ENCODE measurements at places on chromosomes 16 and 17. TPM values are rescaled to one million over a fixed set of nuclear protein-coding genes. Genes with fewer than 3 reads are reported as not detected.

DNA sequence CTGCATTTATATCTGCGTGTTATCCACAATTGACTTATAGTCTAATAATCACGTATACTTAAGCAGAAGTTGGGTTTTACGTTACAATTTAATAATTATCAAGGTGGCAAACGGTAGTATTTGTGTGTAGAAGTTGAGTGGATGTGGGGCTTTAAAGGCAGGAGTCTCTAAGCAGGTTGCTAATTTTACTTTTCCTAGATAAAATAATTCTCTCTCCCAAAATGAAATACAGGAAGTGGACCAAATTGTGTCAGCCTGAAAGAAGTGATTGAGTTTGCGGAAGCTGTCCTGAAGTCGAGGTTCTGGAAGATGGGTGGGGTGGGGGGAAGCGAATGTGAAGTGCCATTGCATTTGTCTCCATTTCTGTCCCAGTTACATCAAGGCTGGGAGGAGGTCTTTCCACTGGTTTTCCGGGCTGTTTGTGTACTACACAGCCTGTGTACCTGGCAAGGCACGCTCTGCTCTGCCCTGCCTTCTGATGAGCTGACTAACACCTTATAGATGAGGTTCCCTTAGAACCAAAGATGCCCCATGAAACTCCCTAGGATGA is 385.1 kb downstream of the WWOX start:
- DNase-seq: no peak

DNA sequence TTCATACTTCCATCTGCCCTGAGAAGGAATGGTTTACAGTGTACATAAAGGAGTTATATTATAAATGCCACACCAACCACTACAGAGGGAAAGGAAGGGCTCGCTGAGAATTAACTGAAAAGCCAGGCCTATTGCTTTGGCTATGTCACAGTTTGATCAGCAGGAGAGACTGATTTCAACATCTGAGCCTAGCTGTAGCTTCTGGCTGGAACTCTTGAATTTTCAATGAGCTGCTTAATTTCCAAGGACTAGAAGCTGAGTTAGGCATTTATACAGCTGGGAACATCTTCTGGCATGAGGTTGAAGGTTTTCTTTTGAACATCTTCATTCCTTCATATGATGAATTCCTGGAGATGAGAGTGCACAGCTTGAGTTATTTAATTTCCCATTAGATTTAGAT is 47.6 kb upstream of the GNAO1 start:
- DNase-seq: peak; percentile 42

DNA sequence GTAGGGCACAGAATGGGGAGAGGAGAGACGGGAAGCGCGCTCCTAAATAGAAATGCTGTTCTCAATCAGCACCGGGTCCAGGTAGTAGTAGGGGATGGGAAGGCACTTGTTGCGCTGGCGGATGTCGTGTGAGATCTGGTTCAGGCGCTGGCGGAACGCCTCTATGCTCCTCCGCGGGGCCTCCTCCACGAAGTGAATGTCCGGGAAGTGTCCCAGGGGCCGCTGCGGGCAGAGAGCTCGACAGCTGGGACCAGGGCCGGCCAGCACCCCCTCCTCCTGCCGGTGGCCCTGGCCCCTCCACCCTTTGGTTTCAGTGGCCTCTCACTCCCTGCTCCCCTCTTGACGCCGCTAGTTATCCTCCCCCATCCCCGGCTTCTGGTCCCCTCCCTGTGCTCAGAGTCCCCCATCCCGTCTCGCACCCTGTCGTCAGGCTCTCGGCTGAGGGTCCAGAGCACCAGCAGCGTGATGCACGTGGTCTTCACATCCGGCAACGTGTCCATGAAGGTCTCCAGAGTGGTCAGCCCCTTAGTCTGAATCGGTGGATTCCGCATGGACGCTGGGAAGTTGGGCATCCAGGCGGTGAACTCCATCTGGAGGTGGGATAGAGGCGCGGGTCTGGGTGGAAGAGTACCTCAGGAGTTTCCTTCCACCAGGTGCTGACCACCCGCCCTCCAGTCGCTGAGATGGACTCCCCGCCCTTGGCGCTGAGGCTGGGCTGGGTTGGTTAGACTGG is 14.6 kb downstream of the ALOX12B start:
- no peak for DNase-seq

DNA sequence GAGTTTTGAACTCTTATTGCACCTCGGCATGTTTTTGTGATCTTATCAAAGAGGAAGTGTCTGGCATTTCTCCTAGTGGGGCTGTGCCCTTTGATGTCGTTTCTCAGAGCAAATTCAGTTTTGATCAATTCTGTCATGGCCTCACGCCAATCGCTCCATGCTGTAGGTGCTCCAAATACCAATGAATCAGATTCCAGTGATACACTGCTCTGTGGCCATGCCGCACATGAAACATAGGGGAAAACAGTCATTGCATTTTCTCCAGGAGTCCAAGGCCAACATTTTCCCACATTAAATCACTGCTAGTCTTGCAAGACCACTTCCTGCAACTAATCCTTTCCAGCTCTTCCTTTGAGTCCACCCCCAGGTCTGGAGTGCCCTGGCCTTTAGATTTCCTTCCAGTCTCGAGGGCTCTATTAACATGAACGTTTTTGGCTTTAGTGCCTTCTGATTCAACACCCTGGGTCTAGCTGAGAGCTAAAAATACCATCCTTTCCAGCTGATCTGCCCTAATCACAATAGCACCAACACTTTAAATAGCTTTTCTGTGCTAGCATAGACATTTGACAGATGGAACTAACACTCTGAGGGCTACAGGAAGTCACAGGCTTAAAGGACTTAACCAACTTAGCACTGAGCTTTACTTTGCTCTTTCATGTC is 18.2 kb upstream of the RASL10B start:
- no peak for DNase-seq

DNA sequence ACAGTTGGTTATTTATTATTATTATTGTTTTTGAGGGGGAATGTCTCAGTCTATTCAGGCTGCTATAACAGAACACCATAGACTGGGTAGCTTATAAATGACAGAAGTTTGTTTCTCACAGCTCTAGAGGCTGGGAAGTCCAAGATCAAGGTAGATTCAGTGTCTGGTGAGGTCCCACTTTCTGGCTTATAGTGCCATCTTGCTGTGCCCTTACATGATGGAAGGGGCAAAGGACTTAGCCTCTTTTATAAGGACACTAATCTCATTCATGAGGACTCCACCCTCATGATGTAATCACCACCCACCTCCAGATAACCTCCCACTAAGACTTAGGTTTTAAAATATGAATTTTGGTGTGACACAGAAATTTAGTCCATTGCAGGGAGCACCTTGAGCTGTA is 224.6 kb downstream of the HAPSTR1 start:
- DNase-seq: no peak

GRCh38 chr17:68455901-68456338 is 1.4 kb downstream of the WIPI1 start:
- no peak for DNase-seq

- no peak for DNase-seq
Observed at GRCh38 chr16:3054965-3055733, 8.8 kb downstream of the MMP25 start.

GRCh38 chr17:64025732-64026294 is 5.4 kb upstream of the ICAM2 start:
- DNase-seq: peak; percentile 85

- no peak for DNase-seq
Observed at GRCh38 chr16:80585764-80586163, 45.0 kb downstream of the DYNLRB2 start.

GRCh38 chr17:31645351-31645750 is 213.7 kb downstream of the COPRS start:
- no peak for DNase-seq

GRCh38 chr16:68299571-68300453 is 10.9 kb downstream of the SLC7A6OS start:
- no peak for DNase-seq

DNA sequence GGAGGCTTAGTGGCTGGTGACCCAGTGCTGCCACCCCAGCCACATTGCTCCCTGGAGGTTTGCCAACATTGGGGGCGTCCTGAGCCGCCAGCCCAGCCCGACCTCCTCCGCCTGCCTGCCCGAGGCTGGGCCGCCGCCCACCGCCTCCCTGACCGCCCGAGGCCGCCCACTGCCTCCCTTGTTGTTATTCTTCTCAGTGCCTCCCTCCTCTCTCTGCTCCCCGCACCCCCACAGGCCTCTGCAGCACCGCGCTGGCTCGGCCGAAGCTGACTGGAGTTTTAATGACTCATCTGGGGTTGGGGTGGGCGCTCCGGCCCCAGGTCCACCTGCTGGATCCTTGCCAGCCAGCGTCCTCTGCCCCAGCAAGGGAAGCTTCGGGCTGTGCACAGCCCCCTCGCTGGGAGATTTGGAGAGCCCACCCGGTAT is 102.5 kb downstream of the RBFOX3 start:
- DNase-seq: no peak

DNA sequence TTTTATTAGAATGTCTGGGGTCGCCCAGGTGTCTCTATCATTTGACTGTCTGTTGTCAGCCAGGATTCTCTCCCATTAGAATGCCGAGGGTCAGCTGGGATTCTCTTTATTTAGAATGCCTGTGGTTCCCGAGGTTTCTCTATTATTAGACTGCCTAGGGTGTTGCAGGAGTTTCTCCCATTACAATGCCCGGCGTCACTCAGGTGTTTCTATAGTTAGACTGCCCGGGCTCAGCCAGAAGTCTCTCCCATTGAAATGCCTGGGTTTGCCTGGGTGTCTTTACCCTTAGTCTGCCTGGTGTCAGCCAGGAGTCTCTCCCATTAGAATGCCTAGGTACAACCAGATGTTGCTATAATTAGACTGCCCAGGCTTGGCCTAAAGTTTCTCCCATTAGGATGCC is 2252.0 kb downstream of the TP53TG3F start:
- no peak for DNase-seq

- DNase-seq: no peak
Observed at GRCh38 chr17:15154618-15155017, 110.5 kb downstream of the PMP22 start.

GRCh38 chr17:16439811-16440351 is 24.5 kb downstream of the TRPV2 start:
- DNase-seq: no peak

The MAF gene
- polyA plus RNA-seq: 125 TPM

The C17orf100 gene
- 7.2 TPM for polyA plus RNA-seq

The PSME3 gene
- 79.2 TPM for polyA plus RNA-seq

The AIPL1 gene
- 0.06 TPM for polyA plus RNA-seq

The LGALS9B gene
- polyA plus RNA-seq: not detected

The HSPB9 gene
- 0.41 TPM for polyA plus RNA-seq

The ZNF469 gene
- polyA plus RNA-seq: 2.1 TPM

The SEPTIN12 gene
- polyA plus RNA-seq: not detected

The PTX4 gene
- polyA plus RNA-seq: 0.20 TPM

The TAT gene
- 0.21 TPM for polyA plus RNA-seq

The ITGA2B gene
- polyA plus RNA-seq: 8.1 TPM

The SEPTIN1 gene
- 3.6 TPM for polyA plus RNA-seq

The SOX8 gene
- 2.6 TPM for polyA plus RNA-seq

The TSPOAP1 gene
- polyA plus RNA-seq: 48.1 TPM

The TBC1D3C gene
- polyA plus RNA-seq: not detected
